Aorta (tissue), 5 donors: ENCODE measurements at places on chromosomes 12 and 14. TPM values are rescaled to one million over a fixed set of nuclear protein-coding genes. Genes with fewer than 3 reads are reported as not detected.

- no peak overlapping the region for H3K27ac ChIP-seq
Observed at GRCh38 chr12:118436986-118437385, 60.6 kb downstream of the SUDS3 start.

DNA sequence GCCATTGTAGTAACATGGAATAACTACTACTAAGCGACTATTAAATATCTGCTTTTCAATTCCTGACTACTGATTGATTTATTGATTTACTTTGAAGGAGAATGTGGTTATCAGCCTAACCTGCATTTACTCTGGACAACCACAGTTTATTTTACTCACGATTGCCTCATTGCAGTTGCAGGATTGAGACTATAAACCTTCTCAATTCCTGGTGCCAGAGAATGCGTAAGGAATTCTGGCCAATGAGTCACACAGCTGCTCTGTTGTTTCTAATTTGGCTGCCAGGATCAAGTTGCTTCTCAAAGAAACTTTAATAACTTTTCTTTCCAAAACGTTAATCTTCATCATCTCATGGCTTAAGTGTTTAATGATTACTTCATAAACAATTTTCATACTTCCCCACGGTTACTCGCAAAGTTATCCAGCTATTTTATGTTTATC lies 13.1 kb upstream of the TMTC1 start:
- H3K27ac ChIP-seq: no peak overlapping the region
- peaks cover 4% of the 10 kb centered on the region for H3K4me1 ChIP-seq
- no peaks in the 10 kb centered on the region for H3K27me3 ChIP-seq
- H3K4me3 ChIP-seq: no peak overlapping the region
- H3K36me3 ChIP-seq: no peaks in the 10 kb centered on the region

- H3K36me3 ChIP-seq: no peaks in the 10 kb centered on the region
- DNase-seq: no peak
- H3K4me1 ChIP-seq: no peaks in the 10 kb centered on the region
- no peak overlapping the region for H3K4me3 ChIP-seq
- no peaks in the 10 kb centered on the region for H3K27me3 ChIP-seq
Observed at GRCh38 chr14:61512026-61512834, 183.1 kb upstream of the HIF1A start.

GRCh38 chr12:234019-234418 lies 20.1 kb upstream of the SLC6A12 start:
- H3K4me1 ChIP-seq: no peaks in the 10 kb centered on the region
- H3K36me3 ChIP-seq: no peaks in the 10 kb centered on the region
- no peak for DNase-seq
- no peak overlapping the region for H3K4me3 ChIP-seq
- H3K27ac ChIP-seq: no peak overlapping the region

DNA sequence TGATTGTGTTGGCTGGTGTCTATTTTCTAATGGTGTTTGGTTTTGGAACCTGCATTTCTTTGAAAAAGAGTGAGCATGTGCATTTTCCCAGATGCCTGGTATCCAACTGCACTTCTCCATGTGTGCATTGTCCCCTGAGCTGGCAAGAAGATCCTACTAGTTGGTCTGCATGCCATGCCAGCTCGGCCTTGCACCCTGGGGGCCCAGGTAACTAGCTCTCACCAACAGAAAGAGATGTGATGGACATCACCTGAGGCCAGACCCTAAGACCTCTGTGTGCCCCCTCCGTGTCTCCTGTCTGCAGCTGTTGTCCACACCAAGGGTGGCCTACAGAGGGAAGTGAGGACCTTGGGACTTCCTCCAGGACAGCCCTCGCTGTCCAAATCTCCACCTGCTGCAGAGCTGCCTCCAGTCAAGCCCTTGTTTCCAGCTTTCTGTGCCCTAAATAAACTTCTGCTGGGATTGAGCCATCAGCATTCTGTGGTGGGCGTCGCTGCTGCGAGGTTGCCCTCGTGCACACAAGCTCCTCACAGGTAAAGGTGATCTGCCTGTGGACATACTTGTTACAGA lies 30.1 kb upstream of the GPR132 start:
- H3K36me3 ChIP-seq: no peaks in the 10 kb centered on the region
- H3K4me1 ChIP-seq: no peaks in the 10 kb centered on the region
- no peak overlapping the region for H3K4me3 ChIP-seq

- no peak for DNase-seq
- no peaks in the 10 kb centered on the region for H3K27me3 ChIP-seq
- H3K36me3 ChIP-seq: no peaks in the 10 kb centered on the region
Observed at GRCh38 chr12:110600254-110600653, 13.7 kb upstream of the TCTN1 start.

- no peaks in the 10 kb centered on the region for H3K27me3 ChIP-seq
- H3K4me3 ChIP-seq: no peak overlapping the region
- H3K4me1 ChIP-seq: peaks cover 2% of the 10 kb centered on the region
- peaks cover 2% of the 10 kb centered on the region for H3K36me3 ChIP-seq
- no peak for DNase-seq
Observed at GRCh38 chr12:27653661-27654060, 42.6 kb upstream of the REP15 start.

DNA sequence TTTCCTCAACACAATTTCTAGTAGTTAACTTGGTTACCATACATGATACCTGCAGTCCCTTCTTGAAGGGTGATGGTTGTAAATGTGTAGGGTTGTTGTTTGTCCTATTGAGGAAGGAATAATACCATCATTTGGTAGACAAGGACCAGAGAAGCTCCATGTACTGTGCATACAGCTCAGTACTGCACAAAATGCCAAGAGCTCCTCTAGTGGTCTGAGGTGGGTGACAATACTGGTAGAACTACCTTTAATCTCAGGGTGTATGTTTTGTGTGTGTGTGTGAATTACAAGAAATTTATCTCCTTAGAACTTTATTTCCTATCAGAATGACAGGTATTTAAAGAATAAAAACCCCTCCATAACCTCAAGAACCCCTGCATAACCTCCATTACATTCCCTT lies 575.3 kb downstream of the TMTC2 start:
- no peak overlapping the region for H3K27ac ChIP-seq
- H3K4me3 ChIP-seq: no peak overlapping the region
- no peak for DNase-seq
- no peaks in the 10 kb centered on the region for H3K4me1 ChIP-seq

DNA sequence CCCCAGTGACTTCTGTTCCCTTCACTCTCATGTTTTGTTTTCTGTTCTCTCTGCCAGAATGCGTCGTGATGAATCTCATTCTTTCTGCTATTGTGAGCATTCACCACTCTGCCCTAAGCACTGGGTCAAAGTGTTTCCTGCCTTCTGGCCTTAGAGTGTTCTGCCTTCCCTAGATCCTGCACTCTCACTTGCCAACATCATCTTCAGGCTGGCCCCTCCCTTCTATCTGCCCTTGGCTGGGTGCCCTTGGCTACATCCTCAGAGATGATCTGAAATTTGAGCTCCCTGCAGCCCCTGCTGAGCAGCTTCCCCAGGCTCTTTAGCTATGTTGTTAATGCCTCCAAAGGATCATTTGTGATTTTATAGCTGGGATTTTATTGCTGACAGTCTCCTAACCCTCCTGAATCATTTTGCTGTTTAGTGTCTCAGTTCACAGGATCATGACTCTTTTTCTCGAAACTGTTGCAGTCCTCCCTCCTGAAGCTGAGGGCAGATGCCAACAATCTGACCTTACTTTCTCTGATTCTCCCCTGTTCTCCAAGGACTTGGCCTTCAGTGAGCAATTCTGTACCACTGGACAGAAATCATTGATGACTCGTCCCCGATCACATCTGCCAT lies 4.5 kb downstream of the DHRS2 start:
- no peaks in the 10 kb centered on the region for H3K4me1 ChIP-seq
- H3K27ac ChIP-seq: no peak overlapping the region
- no peaks in the 10 kb centered on the region for H3K27me3 ChIP-seq
- H3K36me3 ChIP-seq: no peaks in the 10 kb centered on the region
- H3K4me3 ChIP-seq: no peak overlapping the region

Gene MIP
- not detected for polyA plus RNA-seq

Gene PTPRO
- 8.1 TPM for polyA plus RNA-seq

Gene ALG10B
- 1.8 TPM for polyA plus RNA-seq

Gene MDGA2
- polyA plus RNA-seq: not detected

Gene CLEC9A
- not detected for polyA plus RNA-seq

Gene AQP6
- polyA plus RNA-seq: not detected

Gene OVCH1
- 0.31 TPM for polyA plus RNA-seq

Gene DPF3
- polyA plus RNA-seq: 0.75 TPM
